ENCODE measurements at places on chromosomes 1 and 21.

GRCh38 chr1:165063181-165063965, 293.1 kb downstream of the LMX1A start:
- DNase-seq: peak; percentile 46

- DNase-seq: no peak
Measured at GRCh38 chr1:12764016-12764415, 9.5 kb upstream of the PRAMEF12 start.

DNA sequence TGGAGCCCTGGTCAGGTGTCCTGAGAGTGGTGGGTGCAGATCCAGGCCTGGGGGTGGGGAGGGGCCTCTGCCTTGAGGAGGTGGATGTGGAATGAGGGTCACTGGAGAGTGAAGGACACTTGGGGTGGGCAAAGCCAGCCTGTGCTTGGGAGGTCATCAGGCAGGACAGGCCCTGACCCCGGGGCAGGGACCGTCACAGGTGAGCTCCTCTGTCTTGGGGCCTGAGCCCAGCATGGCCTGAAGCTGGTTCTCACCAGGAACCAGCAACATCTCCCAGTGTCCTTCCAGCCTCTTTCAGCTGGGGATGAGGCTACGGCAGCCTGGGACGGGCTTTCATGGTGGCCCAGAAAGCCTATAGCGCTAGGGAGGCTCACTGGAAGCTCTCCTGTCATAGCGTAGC, 831 bp upstream of the KRTAP10-2 start:
- DNase-seq: no peak

DNA sequence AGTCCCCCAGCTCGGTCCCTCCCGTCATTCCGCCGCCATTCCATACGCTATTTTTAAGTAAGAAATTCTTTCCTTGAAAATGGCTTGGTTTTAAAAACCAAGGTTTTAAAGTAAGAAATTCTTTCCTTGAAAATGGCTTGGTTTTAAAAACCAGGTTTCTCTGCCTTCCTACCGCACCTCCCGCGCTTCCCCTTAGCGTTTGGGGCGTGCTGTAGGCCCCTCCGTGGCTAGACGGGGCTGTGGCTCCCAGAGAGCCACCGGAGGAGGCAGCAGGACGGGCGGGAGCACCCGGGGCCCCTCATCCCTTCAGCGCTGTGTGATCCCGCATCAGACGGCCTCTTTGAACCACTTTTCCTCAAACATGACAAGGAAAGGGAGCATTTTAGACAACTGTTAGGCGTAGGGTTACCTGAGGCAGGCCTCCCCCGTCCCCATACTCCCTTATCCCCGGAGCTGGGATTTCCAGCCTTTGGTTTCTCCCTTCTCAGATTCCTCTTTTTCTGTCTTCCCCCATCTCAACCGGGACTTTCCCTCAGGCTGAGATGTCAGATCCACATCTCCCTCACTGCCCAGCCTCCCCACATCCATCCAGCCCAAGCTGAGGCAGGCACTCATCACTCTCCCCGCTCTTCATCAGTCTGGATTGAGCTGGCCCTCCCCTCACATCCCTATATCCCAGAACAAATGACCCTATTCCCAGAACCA, 541 bp upstream of the CD58 start:
- DNase-seq: peak; percentile 54

DNA sequence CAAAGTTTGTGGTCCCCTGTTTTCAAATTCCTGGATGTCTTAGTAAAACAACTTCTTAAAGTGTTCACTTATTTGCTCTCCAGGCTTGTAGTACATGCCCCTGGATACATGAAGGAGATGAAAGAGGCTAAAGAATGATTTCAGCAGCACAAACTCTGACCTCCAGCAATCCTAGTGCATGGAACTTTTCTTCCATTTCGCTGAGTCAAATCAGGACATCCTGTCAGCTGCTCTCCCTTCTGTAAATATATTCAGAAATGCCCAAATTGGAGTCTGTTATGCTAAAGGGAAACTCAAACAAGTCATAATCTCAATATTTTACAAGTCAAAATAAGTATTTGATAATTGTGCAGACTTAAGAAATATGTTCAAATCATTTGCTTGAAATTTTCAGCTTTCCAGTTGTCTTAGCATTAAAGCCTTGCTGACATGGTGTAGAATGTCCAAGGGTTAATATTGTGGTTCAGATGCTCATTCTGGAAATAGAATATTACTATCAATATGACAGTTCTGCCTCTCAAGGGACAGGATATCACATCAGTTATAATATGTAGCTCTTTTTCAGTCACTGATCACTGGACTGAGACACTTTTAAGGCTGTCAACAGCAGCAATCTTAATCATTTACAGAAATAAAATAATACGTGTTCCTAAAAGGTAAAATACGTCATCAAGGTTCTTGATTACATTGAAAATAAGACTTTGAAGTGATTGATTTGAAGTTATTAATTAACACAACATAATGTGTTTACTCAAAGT, 1157.3 kb downstream of the PLA2G4A start:
- DNase-seq: no peak

GRCh38 chr1:114758256-114758832, 560 bp upstream of the CSDE1 start:
- no peak for DNase-seq

DNA sequence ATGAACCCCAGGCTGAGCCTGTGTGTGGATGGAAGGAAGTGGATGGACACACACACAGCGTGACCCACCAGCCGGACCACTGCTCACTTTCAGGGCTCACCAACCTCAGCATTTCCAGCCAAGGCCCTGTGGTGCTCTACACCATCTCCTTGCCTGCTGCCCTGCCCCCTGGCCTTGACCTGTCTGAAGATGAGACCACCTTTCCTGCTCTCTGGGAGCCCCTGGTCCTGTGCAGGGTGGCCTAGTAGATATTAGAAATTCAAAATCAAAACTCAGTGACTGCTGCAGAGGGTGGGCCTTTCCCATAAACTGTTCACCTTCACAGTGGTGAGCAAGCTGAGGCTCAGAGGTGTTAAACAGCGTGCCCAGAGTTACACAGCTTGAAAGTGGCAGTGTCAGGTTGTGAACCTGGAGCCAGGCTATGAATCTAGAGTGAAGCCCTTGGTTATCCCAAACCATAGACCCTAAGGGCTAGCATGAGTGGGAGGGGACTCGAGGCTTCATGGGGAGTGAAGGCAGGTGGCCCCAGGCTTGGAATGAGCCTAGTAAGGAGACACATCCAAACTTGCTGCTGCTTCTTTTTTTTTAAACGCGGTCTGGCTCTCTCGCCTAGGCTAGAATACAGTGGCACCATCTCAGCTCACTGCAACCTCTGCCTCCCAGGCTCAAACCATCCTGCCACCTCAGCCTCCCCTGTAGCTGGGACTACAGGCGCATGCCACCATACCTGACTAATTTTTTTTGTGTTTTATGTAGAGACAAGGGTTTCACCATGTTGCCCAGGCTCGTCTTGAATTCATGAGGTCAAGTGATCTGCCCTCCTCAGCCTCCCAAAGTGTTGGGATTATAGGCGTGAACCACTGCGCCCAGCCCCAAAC, 41.5 kb downstream of the MAN1C1 start:
- no peak for DNase-seq

- DNase-seq: no peak
Measured at GRCh38 chr1:155389826-155390225, 69.1 kb downstream of the RUSC1 start.

- DNase-seq: no peak
Measured at GRCh38 chr1:116508984-116509980, 61.5 kb downstream of the CD58 start.

GRCh38 chr1:151908228-151908691, 1.1 kb downstream of the THEM4 start:
- DNase-seq: no peak

- DNase-seq: no peak
Measured at GRCh38 chr1:173175514-173176145, 31.5 kb downstream of the TNFSF4 start.

- no peak for DNase-seq
Measured at GRCh38 chr1:163914785-163915413, 593.1 kb downstream of the NUF2 start.

DNA sequence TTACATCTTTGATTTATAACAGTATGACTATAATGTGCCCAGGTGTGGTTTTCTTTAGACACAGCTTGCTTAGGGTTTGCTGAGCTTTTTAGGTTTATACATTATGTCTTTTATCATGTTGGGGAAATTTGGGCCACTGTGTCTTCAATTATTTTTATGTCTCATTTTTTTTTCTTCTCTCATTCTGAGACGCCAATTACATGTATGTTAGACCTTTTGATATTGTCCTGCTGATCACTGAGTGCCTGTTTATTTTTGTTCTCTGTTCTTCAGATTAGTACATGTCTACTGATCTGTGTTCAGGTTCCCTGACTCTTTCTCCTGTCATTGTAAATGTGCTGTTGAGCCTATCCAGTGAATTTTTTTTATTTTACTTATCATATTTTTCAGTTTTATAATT, 36.1 kb downstream of the TNNT2 start:
- no peak for DNase-seq

- DNase-seq: no peak
Measured at GRCh38 chr1:19772053-19772452, 27.7 kb downstream of the TMCO4 start.

DNA sequence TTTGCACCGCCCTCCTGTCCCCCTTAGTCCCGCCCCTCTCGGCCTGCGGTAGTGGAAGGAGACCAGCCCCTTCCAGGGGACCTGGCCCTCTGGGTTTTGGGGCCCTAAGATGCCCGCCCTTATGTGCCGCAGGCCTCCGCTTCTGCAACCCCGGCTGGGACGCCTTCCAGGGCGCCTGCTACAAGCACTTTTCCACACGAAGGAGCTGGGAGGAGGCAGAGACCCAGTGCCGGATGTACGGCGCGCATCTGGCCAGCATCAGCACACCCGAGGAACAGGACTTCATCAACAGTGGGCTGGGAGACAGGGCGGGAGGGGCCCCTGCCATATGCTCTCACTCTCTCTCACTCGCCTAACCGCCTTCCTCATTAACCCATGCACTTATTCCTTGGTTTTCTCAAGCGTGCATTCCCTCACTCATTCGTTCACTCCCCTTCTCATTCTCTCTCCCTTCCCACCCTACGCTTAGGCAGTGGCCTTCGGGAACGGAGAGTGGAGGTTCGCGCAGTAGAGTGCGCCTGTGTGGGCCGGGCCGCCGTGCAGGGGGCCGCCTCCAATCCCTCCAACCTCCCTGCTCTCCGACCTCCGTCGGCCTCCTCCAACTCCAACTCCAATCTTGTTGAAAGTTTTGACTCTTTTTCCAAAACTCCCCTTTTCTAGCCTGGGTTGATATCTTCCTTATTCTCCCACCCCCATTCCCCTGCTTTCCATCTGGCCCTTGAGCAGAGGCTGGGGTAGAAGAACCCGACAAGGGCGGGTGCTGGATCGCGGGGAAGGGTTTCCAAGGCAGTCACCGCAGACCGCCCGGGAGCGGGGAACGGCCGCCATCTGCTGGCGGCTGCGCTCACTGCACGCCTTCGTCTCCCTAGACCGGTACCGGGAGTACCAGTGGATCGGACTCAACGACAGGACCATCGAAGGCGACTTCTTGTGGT, 15.2 kb downstream of the BCAN start:
- peak; percentile 88 for DNase-seq

DNA sequence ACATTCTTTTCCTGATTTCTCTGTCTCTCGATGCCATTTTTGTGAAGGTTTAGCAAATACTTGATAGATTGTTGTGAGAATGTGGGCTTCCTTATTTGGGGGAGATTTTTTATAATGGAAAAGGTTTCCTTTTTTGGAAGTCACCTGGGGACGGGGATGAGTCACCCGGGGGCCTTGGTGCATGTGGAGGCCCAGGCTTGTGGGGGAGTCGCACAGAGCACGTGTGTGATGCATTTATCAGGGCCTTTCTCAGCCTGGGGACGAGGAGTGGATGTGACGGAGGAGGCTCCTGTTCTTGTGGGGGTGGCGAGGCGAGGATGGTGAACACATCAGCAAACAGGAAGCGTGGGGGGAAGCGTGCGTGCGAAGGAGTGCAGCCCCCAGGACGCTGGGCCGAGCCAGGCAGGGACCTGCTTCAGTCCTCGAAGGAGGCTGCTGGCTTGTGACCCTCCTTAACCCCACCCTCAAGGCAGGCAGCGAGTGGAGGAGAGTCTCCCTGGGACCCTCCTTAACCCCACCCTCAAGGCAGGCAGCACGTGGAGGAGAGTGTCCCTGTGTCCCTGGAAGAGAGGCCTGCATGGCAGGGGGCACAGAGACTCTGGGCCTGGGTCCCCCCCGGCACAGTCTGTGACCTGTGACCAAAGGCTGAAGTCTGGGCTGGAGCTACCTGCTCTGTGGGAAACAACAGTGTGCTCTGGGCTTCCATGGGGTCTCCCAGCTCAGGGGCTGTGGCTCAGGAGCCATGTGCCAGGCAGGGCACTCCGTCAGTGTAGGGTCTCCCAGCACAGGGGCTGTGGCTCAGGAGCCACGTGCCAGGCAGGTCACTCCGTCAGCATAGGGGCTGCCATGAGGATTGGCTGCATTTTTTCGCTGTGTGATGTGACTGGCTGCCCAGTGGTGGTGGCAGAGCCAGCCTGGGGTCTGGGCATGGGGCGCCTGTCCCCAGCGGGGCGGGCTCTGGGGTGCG, 57.2 kb downstream of the AGPAT3 start:
- no peak for DNase-seq

DNA sequence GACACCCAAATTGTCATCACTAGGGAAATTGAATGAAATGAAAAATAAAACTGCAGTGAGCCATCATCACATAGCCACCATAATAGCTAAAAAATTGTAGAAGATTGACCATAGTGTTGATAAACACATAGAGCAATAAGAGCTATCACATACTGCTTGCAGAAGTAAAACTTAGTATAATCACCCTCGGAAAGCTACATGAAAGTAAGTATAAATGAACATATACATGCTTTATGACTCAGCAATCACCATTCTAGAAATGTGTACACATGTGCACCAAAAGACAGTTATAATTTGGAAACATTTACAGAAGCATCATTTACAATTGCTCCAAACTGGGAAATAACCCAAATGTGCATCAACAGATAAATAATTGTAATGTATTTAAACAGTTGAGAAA, 153.1 kb upstream of the LRRC7 start:
- DNase-seq: no peak

DNA sequence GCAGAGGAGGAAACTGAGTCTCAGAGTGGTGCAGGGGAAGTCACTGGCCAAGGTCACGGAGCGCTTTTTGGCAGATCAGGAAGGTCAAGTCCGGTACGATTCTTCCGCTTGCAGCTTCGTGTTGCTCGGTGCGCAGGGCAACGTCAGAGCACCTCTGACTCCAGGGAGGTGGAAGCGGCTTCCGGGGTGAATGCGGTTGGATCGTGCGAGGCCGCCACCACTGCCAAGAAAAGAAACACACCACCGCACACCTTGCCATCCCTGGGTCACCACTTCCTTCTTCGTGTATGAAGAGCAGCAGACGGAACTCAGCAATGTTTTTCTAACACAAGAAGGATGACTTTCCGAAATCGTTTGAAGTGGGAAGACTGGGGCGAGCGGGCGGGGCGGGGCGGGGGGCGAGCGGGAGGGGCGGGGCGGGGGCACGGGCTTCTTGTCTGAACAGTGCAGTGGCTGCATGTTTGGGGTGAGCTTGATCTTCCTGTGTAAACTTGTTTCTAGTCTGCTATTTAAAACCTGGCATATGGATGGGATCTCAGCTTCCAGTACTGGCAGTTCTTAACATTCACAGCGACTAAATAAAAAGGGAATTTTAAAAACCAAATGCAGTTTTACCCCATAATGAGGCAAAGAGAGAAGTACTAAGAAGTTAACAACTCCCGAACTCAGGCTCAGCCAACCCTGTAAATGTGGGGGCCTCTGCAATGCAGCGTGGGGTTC, 300.0 kb downstream of the RRAGC start:
- peak; percentile 43 for DNase-seq

- no peak for DNase-seq
Measured at GRCh38 chr1:36609241-36610027, 126.7 kb upstream of the CSF3R start.
